ENCODE measurements at places on chromosomes 2 and 18.

DNA sequence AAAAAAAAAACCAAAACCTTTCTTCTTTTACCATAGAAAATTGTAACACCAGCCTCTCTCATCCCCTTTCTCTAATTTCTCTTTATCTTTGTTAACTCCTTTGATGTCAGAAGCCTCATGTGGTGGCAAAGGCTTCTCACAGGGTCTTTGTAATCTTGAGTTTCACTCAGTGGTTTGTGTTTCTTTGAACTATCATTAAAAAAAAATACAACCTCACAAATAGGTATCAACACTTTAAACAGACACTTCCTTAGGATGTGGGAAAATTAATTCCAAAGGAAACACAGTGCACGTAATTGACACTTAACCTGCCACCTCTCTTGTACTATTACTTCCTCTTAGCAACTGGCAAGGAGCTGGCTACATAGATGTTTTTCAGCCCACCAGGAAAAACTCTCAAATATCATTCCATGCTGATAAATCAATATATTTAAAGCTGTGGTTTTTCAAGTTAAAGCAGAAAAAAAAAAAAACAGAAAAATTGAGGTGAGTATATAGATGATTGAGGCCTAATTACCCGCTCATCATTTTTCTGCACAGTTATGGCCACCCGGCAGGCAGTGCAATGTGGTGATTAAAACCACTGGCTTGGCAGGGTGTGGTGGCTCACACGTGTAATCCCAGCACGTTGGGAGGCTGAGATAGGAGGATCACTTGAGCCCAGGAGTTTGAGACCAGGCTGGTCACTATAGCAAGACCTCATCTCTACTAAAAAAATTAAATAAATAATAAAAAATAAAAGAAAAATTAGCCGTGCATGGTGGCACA is 193.5 kb downstream of the MYO3B start:
- DNase-seq, result no peak

- no peak for DNase-seq
These were observed 34.2 kb downstream of the CERS6 start for GRCh38 chr2:168490015-168490874.

DNA sequence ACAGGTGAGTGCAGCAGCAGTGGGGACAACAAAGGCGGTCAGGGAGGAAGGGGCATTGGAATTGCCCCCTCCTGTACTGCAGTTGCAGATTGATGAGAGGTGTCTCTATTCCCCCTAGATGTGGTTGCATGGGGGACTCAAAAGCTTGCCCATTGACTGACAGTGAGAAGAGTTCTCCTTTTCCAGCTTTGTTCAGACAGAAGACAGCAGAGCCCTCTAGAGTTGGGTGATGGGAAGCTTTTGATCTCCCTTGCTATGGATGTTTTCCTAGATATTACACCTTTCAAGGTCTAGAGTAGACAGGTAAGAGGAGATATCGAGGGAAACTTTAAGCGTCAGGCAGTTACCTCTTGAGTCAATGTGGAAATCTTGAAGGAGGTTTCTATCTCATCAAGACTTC is 2.9 kb downstream of the PROKR1 start:
- no peak for DNase-seq

- no peak for DNase-seq
These were observed 149.7 kb downstream of the SMAD7 start for GRCh38 chr18:48800876-48801727.

GRCh38 chr18:46393230-46393629 is 263.8 kb downstream of the LOXHD1 start:
- no peak for DNase-seq

DNA sequence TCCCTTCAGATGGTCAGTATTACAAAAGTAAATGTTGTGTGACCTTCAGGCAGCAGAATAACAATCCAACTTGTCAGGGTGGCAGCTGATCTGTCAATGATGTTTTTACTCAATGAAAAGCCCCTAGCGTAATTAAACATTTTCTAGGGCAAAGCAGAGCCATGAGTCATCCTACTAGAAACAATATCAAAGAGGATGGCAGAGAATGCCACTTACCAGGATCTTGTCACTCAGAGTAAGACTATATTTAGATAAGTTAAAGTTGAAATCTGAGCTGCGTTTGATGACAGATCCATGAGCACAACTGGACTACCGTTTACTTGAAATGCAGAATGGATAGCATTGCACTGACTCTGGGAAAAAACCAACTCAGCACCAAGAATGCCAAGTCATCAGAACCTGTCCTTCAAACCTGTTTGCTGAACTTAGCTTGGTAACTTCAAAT is 612.6 kb upstream of the ACVR2A start:
- DNase-seq, result no peak

- DNase-seq, result no peak
These were observed 23.3 kb downstream of the REEP1 start for GRCh38 chr2:86314125-86314524.

- DNase-seq, result no peak
These were observed 49.5 kb downstream of the KCNE4 start for GRCh38 chr2:223101340-223102039.

GRCh38 chr2:239856620-239857285 is 168.4 kb downstream of the NDUFA10 start:
- DNase-seq, result no peak

- DNase-seq, result no peak
These were observed 88.9 kb upstream of the CYP1B1 start for GRCh38 chr2:38164881-38165280.

GRCh38 chr18:9428862-9429661 is 46.3 kb upstream of the RALBP1 start:
- DNase-seq, result no peak

- no peak for DNase-seq
These were observed 19.6 kb upstream of the IL1A start for GRCh38 chr2:112803691-112804521.

Data from activated CD8-positive, alpha-beta memory T cell treated with anti-CD3 and anti-CD28 coated beads for 1 hour (primary cell).